ENCODE measurements at places on chromosomes 5 and 9.

GRCh38 chr5:178334861-178335260 is 102.3 kb upstream of the PHYKPL start:
- DNase-seq, result no peak

DNA sequence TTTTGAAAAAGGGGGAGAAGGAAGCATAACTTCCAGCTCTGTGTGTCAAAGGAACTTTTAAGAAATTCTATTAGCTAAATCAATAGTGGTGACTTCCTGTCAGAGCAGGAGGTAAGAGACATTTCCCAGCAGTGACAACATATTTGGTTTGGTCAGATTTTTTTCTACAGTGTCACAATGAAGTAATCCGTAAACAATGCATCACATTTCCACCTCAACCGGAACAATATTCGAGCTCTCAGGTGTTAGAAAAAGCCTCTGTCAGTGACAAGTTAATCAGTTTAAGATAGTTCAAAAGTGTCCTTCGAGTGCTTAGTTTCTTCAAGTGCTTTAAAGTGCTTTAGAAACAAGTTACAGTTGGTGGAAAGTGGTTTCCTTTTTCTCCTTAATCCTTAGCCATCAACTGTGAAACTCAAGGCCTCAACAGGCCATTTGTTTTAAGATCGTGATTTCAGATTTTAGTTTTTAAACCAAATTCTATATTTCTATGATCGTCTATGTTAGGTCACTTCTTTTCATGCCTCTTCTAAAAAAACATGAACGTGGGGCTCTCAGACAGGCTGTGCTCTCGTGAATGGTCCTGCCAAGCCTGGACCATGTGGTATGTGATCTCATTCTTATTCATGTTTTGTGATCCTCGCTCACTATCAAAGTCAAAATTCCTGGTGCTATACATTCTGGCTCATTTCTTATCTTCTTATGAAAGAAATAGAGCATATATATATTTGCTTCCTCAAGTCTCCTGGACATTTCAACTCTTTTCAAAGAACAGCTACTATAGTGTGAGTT is 181.9 kb upstream of the HMHB1 start:
- no peak for DNase-seq

DNA sequence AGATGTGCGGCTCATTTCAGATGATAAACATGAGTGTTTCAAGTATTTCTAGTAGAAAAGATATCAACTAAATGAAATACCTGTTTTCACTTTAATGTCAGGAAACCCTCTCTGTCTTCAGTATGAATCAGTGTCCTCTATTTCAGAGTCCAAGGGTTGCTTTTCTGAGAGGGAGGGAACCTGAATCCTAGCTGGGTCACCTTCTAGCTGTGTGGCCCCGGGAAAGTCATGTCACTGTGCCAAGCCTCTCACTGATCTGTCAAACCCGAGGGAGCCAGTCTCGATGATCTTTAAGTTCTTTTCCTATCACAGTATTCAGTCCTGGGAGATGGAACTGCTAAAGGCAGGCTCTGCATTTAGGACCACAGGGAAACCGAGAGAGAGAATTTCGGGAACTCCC is 258.9 kb downstream of the NTRK2 start:
- no peak for DNase-seq

DNA sequence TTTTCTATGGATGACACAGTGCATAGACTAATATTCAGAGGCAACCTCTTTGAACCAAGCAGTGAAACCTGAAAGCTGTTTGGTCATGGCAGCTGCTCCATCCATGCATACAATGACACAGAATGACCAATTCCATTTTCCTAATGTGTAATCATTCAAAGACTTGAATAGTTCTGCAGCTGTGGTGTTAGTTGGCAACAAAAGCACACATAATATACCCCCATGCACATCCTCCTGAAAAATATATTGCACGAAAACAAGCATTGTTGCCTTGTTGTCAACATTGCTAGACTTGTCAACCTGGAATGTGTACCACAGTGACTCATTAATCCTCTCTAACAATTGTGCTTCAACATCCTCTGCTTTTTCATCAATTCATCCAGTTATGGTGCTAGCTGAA is 71.0 kb upstream of the SEMA6A start:
- DNase-seq, result no peak

DNA sequence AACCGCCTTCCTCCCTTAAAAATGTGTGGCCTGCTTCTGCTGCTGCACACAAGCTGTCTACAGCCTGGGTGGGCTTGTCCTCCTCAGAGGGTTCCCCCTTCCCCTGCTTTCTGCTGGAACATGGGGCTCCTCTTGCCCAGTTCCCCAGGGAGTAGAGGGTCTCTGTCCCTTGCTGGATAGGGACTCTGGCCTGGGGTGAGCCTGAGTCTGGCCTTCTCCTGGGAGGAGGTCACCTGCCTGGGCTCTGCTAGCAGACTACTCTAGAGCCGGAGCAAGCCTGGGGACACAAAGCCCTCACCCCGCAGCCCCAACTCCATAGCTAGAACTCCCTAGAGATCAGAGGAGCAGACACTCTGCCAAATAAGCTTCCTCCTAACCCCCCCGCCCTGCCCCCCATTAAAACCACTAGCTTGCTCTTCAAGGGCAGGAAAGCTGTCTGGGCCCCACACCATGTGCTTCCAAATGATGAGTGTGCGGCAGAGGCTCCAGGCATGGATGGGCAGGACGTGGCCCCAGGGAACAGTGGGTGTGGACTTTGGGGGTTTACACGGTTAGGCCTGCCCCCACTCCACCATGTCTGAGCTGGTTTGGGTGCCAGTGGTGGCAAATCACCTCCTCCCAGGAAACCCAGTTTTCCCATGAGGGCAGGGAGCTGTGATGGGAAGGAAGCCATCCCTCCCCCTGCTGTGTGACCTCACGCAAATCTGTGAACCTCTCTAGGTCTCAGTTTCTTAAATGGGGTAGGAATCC is 10.0 kb downstream of the TCF7 start:
- DNase-seq, result no peak

- DNase-seq, result no peak
Observed at GRCh38 chr9:103798620-103799019, 295.5 kb upstream of the SMC2 start.

- no peak for DNase-seq
Observed at GRCh38 chr5:54886866-54887265, 98.5 kb downstream of the ESM1 start.

DNA sequence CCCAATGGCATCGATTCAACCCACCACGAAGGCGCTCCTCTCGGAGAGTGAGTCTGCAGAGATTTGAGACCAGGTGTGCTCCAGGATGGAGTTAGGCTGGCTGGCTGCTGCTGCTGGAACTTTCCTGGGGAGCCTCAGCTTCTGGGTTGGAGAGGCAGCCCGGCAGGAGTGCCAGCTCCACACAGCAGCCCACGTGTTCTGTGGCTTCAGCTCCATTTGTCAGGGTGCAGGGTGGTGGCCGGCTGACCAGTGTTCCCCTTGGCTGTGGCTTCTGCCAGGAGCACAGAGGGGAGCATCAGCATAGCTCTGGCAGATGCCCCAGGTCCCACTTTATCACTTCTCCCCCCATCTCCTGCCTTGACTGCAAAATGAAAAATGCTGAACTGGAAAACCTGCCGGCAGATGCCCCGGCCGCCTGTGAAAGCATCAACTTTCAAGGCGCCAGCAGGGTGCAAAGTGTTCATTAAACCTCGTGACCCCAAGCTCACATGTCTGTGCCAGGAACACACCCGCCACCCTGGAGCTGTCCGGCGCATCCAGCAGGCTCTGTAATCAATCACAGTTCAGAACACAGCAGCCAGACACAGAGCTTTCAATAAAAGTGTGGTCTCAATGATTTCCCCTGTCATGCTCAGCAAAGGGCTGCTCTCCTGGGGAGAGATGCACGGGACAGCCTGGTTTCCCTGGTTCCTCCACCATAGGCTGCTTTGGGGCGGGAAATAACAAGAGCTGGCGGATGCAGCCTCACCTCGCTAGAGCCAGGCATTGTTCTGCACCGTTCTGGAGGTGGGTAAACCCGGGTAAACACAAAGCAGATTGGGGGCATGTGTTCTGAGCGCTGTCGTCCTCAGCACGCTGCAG is 53.2 kb downstream of the TRIP13 start:
- DNase-seq, result no peak

GRCh38 chr5:150573867-150574817 is 66.2 kb downstream of the NDST1 start:
- DNase-seq, result no peak

DNA sequence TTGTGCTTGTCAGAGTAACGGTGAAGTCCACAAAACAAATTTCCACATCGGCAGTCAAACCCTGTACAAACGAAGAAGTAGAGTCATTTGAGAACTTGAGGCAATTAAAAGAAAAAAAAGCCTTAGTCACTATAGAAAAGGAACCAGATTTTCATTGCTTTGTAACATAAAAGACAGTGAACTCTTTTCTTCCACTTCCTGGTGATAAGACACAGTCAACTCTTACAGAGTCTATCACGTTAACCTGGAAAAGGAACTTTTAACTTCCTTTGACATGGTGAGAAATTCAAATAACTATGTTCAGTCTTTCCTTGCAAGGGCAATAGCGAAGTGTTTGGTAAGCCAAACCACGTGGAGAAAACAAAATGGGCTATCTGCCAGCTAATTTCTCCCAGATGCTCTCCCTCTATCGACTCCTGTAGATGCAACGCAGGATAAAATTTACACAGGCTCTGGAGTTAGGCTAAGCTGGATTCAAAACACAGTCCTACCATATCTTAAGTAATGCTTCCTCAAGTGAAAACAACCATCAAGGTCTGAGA is 8.9 kb downstream of the ZFAND5 start:
- no peak for DNase-seq

DNA sequence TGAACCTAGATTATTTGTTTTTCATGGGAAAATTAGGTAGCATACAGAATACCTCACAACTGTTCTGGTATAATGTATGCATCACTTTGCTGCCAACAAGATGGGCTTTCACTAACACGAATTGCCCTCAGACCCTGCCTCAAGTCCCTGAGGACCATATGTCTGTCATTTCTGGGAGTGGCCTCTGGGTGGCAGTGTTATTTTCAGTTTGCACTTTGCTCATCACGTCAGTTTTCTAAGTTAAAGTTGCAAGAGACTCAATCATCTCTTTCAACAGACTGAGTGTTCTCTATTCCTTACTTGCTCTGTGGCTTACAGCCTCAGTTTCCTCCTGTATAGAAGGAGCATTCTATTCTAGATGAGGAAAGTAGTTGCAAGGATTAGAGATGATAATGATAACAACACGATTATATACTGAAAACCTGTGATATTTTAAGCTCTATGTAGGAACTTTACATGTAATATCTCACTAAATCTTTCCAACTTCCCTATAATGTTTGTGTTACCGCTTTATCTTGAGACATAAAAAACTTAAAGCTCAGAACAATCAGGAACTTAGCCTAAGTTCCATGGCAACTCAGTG is 55.7 kb downstream of the TSSK1B start:
- DNase-seq, result peak; percentile 11

DNA sequence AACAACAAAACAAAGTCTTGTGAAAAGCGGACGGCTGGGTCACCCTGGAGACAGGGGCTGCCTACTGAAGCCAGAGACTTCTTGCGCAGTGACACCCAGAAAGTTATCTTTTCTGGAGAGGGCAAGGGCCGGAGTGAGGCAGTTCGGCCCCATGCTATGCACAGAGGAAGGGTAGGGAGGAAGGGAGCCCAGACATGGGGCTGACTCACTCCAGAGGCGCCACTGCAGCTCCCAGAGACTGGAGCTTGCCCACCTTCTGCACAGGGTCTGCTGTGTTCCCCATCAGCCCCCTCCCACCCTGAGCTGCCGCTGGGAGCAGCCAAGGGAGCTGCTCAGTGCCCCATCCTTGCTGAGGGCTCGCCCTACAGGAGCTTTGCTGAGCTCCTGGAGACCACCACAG is 13.3 kb downstream of the SLC6A3 start:
- DNase-seq, result no peak

DNA sequence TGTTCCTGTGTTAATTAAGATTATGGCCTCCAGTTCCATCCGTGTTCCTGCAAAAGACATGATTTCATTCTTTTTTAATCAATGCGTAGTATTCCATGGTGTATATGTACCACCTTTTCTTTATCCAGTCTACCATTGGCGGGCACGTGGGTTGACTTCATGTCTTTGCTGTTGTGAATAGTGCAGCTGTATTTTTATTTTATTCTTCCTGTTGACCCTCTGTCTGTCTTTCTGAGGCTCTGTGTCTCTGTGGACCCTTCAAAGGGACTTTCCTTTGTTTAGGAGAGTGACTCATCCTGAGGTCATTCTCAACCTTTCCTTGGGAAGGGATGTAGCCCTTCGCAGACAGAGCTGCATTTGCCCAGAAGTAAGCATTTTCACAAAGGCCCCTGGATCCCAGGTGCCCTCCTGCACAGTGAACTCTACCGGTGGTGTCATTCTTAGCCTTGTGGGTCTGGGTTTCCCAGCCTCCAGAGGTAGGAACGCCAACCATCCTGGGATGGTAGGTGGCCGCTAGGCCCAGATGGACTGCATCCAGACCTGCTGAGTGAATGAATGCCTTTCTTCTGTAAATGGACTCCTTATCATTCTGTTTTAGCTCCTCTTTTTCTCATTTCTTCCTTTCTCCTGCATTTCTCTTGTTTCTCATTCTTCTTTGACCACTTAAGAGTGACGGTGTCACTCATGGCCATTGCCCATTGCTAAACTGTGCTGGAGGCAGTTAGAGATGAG is 22.4 kb downstream of the TRIO start:
- DNase-seq, result no peak

DNA sequence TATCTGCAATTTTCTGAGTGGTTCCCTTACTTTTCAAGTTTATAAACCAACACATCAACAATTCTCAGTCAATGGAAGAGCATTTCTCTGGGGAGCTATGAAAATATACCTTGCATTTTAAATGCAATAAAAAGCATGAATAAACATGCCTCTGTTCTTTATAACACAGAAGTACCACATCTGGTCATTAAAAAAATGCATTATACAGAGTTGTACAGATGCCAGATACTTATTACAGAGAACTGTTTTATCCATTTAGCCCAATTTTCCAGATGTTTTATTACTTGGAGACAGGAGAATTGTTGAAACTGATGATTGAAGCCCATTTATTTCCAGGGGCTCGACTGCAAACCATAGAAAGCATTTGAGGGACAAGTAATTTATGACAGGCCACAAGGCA is 19.2 kb upstream of the HEXB start:
- DNase-seq, result no peak

GRCh38 chr9:126518763-126519162 is 95.0 kb upstream of the LMX1B start:
- DNase-seq, result no peak

GRCh38 chr9:86405926-86406325 is 51.7 kb upstream of the TUT7 start:
- no peak for DNase-seq

GRCh38 chr9:95182854-95183563 is 134.5 kb downstream of the FANCC start:
- no peak for DNase-seq

DNA sequence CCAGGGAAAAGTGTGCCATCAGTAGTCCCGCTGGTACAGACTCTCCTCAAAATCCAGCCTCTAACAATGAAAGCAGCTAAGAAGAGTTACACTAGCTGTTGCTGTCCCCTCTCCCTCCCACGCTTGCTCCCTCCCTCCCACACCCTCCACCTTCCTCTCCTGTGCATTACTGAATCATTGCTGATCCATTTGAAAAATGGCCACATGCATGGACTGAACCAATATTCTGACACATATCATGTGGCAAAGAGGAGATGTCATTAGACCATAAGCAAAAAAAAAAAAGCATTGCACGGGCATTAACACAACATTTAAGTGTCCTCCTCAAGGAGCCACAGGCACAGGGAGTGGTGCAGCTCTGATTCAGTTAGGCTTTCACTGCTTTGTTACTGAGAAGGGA is 37.9 kb downstream of the LHFPL2 start:
- no peak for DNase-seq
